ENCODE measurements at places on chromosomes 3 and 15. TPM values are rescaled to one million over a fixed set of nuclear protein-coding genes. Genes with fewer than 3 reads are reported as not detected.

Gene KLHL40
- total RNA-seq = not detected

Gene CD80
- not detected for total RNA-seq

Gene PLCH1
- total RNA-seq = 0.33 TPM

Gene ABTB1
- 3.3 TPM for total RNA-seq

Gene UTS2B
- total RNA-seq = 0.38 TPM

Gene FBXW12
- not detected for total RNA-seq

Gene HHATL
- not detected for total RNA-seq

Gene EXOG
- 13.6 TPM for total RNA-seq

Gene GOLGA8S
- not detected for total RNA-seq

Gene SLITRK3
- not detected for total RNA-seq

Gene PARL
- 27.7 TPM for total RNA-seq

Gene ZIC1
- total RNA-seq = not detected

Gene ALG1L2
- total RNA-seq = not detected

Gene MUC4
- not detected for total RNA-seq

Gene GRK7
- total RNA-seq = not detected

Gene GRIP2
- not detected for total RNA-seq

Gene ARNT2
- total RNA-seq = 0.76 TPM

Gene AMIGO3
- 0.98 TPM for total RNA-seq

Measured in vein endothelial cell (primary cell).